MV-4-11 (cell line): ENCODE measurements at places on chromosomes 1 and 21.

DNA sequence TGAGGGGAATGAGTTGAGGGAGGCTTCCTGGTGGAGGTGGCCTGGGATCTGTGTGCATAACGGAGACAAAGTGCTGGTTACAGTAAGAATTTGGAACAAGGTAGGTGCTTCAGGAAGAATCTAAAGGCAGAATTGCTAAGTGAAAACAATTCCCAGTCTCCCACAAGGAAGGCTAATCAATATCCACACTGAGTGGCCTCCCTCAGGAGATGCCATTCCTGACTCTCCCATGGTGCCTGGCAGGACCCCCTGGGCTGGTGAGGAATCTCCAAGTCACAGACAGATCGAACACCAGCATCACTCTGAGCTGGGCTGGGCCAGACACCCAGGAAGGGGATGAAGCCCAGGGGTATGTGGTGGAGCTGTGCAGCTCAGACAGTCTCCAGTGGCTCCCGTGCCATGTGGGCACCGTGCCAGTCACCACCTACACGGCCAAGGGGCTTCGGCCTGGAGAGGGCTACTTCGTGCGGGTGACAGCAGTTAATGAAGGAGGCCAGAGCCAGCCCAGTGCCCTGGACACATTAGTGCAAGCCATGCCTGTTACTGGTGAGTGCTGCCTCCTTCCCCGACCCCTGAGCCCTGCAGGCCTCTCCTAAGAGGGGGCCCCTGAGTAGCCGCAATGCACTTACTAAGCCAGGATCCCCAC lies 30.7 kb downstream of the IGFN1 start:
- no peak for DNase-seq

DNA sequence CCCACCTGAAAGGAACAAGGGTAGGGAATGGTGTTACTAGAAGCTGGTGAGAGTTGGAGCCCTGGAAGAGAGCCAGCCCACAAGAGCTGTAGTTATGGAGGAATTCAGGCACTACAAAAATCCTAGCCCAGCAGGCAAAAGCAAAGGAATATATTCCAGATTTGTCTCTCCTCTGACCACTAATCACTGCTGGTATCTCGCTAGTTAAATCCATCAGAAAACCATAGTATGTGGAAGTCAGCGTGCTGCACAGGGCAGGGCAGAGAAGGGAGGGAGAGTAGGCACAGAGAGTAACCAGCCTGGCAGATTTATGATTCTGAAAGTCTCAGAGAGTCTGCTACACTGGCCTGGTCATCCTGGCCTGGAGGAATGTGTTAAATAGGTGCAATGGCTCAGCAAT lies 88.6 kb downstream of the SELENOF start:
- DNase-seq: no peak

DNA sequence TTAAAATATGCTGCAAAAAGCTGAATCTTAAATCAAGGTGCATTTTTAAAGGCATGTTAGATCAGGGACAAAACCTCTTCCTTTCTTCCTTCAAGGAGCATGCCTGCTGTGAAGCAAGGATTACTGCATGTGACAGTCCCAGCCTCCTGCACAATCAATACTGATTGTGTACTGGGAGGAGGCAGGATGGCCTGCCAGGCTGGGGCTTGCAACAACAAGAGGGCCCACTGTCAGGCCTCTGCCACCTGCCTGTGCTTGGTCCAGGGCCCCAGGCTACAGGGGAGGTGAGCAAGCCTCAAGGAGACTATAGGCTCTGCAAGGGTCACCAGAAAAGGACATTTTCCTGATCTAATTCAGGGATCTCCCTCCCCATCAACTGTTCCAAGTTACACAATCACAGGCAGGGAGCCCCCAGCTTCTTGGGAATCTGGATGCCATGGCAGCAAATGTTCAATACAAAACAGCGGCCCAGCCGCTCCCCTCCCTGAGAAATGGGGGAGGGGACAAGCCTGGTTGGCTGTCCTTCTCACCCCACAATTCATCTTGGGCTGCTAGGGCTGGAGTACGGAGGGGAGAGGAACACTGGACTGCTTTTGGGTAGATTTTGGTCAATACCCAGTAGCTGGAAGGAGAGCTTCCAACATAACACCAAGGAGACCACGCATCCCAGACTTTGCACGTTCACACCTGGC lies 76.7 kb downstream of the SSBP3 start:
- no peak for DNase-seq

- DNase-seq: peak; percentile 92
These were observed 75.8 kb downstream of the FOXJ3 start for GRCh38 chr1:42259059-42259738.

DNA sequence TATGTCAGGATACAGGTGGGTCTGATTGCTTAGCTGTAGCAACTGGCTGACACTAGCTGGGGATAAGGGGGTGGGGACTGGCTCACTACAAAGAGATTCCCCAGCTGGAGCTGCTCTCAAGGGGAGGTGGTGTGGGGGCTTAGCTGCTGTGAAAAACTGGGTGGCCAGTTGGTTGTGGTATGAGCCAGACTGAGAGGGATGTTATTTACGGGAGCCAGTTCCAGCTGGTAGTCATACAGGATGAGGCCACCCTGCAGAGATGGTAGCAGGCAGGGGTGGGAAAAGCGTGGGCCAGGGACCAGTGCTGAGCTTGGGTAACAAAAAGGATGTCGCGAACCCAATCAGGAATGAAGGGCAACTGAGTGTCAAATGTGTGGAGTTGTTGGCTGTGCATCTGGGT lies 204.0 kb upstream of the C21orf91 start:
- no peak for DNase-seq

GRCh38 chr1:209769171-209769904 lies 13.5 kb downstream of the TRAF3IP3 start:
- DNase-seq: peak; percentile 91

DNA sequence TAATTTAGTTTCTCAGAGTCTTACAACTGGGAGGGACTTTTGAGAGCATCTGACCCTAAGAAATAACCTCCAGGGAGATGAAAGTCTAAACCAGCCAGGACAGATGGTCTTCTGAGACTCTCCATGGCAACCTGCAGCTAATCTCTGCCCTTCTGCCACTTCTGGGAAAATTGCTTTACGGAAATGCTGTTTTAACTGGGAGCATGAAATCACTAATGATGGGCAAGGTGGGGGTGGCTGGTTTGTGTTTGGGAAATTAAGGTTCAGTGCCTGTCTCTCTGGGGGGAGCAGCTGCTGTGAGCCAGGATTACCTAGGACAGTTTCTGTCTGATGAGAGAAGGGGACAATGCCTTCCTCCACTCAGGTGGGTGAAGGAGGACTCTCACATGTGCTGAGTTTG lies 33.2 kb downstream of the ROR1 start:
- DNase-seq: no peak

- no peak for DNase-seq
These were observed 19.2 kb upstream of the TRIM33 start for GRCh38 chr1:114530224-114530623.

GRCh38 chr1:14603645-14604044 lies 5.2 kb downstream of the KAZN start:
- DNase-seq: no peak

GRCh38 chr1:6577831-6578525 lies 1.8 kb upstream of the ZBTB48 start:
- DNase-seq: no peak

DNA sequence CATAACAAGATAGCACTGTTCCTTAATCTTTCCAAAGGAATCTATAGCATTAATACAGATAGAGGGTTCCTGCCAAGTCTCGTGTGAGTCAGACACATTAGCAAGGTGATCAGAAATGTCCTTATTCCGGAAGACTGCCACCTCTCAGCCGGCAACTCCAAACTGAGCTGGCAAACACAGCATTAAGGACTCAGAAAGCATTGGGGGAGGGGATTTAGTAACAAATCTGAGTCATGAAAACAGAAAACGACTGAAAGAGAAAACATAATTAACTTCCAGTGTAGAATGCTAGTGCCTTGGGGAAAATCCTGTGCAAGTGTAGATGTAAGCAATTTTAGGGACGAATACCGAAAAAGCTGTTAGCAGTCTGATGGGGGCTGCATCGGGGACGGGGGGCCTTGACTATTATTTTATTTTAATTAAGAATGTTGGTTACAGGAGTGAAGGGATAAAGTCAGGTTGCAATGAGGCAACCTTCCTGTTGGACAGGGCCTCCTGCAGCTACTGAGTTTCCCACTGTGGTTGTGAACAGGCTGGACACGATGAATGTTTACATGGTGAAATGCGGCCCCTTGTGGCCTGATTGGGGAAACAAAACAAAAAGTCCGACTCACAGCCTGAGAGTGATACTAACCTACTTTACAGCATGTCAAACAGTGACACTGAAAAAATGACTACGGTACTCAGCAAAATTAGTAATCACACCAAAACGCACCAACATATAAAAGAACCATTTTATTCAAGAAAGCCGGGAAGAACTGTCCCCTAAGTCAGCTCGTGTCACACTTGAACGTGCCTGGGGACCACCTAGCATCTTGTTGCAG lies 20.7 kb downstream of the MIS18A start:
- peak; percentile 64 for DNase-seq

DNA sequence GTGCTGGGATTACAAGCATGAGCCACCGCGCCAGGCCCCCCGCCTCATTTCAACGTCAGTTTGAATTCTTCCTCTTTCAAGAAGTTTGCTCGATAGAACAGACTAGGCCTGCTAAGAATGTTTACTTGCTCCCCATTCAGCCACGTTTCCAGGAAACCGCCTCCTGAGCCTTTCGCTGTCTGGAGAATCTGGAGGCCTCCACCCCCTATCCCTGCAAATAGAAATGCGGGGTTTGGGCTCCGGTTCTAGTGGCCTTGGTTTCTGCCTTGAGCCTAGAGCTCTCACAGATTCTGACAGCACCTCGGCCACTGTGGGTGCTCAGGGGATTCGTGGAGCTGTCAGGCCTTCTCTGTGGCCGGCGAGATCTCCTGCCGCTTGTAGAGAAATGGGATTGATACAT lies 84.3 kb downstream of the UBIAD1 start:
- DNase-seq: no peak

GRCh38 chr1:177248258-177248657 lies 77.5 kb downstream of the BRINP2 start:
- no peak for DNase-seq

DNA sequence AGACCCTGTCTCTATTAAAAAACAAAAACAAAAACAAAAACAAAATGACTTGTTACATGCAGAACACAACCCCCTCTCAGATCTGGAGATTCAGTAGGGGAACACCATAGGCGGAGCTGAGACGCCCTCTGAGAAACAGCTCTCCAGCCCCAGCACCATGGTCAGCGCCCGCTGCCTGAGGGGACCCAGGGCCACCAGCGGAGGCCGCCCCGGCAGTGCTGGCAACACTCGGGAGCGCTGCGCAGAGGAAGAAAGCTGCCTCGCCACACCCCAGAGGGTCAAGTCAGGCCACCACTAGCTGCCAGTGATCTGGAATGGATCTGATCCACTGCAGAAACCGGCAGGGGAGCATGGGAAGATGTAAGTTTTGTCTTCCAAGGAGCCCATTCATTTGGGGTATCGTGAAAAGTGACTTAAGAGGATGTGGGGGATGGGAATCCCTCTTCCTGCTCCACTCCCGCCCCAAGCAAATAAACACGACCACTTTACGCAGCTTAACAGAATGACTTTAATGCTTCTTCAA lies 3.1 kb downstream of the ACTA1 start:
- peak; percentile 38 for DNase-seq
